ENCODE measurements at places on chromosomes 11 and 22.

- DNase-seq: no peak
Measured at GRCh38 chr11:124935548-124936514, at the start of gene HEPACAM. HEPACAM (minus strand) TSS chr11:124936047; CDS start chr11:124936006, 41 bp downstream.

DNA sequence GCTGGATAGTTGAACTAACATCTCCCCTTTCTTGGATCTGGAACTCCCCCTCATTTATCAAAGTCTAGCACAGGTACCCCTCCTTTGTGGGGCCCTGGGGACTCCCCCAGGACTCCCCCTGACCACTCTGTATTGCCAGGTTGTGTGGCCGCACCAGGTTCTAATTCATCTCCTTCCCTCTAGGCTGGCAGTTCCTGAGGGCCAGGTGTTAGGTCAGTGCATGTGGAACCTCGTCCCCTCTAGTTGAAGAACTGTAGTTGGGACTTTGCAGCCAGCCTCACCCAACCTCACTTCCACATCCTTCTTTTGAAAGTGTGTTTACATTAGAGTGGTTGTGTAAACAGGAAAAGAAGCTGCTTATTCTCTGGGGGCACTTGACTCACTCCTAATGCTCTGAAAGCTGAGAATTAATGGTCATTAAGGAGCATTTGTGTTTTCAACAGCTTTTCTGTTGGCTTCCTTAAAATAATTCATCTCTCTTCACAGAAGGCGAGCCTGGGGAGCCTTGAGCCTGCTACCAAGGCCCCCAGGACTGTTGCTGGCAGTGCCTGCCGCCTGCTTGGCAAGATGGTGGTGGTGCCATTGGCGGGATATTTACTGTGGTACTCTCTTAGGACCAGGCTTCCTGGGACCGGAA lies 11.8 kb downstream of the UPB1 start:
- peak; percentile 68 for DNase-seq

DNA sequence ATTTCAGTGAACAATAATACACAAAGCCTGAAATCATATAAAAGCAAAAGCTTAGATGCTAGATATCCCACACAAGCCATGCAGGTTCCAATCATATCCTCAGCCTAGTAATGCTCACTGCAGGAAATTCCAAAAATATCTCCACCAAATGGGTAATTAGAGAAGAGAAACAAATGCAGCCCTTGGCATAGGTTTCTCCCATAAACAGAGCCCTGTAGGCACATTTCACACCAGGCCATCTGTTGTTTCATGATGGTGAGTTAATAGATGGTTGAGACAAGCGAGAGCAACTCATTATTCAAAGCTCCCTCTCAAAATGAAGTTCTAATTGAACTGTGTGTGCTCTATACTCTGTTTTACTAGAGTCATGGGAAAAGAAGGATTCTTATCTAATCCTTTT lies 154.6 kb upstream of the TRPC6 start:
- no peak for DNase-seq

GRCh38 chr22:44783581-44783980 lies 31.2 kb downstream of the ARHGAP8 start:
- no peak for DNase-seq

DNA sequence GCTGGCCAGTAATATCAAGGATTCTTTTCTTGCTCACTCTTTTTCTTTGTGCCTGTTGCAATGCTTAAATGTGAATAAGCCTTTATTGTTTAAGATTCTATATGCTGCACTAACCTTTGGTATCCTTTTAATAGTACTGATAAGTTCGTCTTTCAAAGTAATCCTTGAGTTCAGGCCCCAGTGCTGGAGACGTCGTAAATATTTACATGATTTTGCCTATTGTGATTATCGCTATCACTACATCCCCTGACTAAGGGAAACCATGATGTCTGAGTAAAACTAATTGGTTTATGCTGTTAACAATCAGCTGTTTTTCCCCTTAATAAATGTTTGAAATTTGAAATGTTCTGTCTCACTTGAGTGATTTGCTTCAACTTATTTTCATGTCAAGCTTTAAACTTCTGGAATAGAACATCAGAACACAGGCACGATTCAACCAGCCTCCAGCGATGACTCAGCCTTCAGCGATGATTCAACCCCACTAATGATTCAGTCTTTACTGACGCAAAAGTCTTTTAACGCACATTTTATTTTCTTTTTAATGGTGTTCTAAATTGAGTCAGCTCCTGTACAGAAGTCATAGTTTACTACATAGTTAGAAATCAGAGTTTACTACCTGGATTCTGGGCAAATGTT lies 3.9 kb downstream of the HTATIP2 start:
- no peak for DNase-seq

GRCh38 chr11:74035264-74035663 lies 26.4 kb upstream of the UCP3 start:
- DNase-seq: no peak

DNA sequence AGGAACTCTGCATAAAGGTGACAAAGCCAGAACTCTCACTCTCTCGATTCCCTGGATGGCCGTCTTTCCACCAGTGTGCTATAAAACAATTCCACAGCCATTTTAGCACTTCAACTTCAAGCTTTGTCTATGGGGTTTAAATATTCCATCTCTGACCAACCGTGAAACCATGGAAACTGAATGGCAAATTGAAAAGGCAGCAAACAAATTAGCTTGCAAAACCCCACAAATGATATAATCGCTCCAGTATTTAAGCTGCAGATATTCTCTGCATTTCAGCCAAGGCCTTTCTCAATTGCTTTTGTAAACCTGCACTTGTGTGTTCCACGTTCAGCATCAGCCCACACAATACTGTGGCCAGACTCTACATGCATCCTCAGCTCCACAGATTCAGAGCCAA lies 131.7 kb upstream of the ISX start:
- DNase-seq: no peak

- no peak for DNase-seq
Measured at GRCh38 chr11:64173616-64174355, 7.9 kb upstream of the MACROD1 start.

DNA sequence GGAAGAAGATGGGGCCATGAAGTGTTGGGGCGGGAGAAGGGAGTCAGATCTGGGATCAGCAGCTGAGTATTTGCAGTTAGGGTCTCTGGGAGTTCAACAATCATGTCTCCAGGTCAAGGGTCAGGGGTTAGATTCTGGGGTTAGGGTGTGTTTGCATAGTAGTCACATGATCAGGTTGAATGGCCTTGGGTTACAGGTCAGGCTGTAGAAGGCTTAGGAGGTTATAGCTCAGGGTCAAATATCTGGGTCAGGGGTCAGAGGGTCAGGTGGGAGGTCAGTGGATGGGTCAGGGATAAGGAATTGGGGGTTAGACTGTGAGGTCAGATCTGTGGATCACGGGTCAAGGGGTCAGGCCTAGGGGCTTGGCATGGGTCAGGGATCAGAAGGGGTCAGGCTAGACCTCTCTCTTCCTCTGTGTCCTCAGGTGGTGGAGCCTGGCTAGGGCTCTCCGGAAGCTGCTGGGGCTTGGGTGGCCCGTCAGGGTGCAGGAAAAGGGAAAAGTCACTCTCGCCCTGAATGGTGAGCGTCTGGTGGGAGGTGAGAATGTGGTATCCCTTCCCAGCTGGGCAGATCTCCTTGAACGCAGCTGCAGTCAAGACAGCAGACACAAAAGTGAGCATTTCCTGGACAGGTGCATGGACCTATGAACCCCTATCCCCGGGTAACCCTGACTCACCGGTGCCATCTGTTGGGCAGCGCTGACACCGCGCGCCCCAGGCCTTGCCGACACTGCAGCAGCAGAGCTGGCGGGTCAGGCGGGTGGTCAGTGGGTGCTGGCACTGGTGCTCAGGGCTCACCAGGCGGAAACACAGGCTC lies 6.4 kb downstream of the LTBP3 start:
- DNase-seq: peak; percentile 92

GRCh38 chr11:62390722-62391121 lies 28.1 kb upstream of the SCGB1A1 start:
- DNase-seq: no peak

GRCh38 chr11:125062218-125062930 lies 731 bp upstream of the SLC37A2 start:
- no peak for DNase-seq

DNA sequence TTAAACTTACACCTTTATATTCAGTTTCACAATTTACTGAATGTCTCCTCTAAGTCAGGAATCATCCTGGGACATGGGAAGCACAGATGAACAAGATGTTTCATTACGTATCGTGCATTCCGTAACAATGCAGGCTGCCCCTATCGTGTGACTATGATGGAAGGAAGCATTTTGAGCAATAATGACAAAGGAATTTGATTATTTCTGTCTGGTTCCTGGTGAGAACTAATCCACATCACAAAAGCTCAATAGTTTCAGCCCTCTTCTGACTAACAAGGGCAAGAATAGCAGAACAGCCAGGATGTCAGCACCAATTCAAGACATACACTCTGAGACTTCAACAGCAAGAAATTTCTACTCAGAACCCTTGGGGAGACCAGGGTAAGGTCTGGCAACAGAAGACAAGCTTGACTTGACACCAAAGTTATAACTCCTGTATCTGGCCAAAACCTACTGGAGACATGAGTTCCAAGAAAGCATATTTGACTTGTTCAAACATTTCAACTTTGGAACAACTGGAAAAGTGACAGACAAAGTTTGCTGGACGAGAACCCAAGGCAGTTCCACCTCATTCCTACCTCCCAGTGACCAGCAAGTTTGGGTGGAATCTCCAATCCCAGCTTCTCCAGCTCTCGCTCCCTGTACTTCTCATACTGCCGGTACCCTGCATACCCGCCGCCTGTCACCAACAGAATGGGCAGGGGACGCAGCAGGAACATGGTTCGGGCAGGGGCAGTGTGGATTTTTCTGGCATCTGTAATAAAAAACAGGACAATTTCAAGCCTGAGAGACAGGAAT lies 14.3 kb downstream of the PISD start:
- DNase-seq: no peak

- DNase-seq: peak; percentile 76
Measured at GRCh38 chr22:38504731-38505540, 1.2 kb downstream of the DDX17 start.

GRCh38 chr22:41250127-41250526 lies 9.4 kb upstream of the CHADL start:
- DNase-seq: no peak

DNA sequence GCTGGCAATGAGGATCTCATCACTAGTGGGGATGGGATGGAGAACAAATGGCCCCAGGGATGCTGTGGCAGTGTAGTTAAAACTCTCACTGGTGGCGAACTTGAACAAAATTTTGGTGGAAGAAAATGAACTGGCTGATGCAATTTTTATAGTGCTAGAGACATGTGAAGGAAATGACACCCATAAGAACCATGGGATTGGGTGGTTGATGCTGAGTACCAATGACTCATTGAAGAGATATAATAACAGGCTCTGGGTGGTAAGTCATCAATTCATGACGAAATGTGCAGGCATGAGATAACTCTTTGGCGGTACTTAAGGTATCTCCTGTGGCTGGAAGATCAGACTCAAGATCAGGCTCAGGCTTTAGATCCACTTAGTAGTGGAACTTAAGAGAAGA lies 172.9 kb upstream of the DDI1 start:
- no peak for DNase-seq

- DNase-seq: no peak
Measured at GRCh38 chr11:61966734-61967115, 709 bp downstream of the FTH1 start.
